Myometrial cell (primary cell): ENCODE measurements at places on chromosomes 11 and 22. TPM values are rescaled to one million over a fixed set of nuclear protein-coding genes. Genes with fewer than 3 reads are reported as not detected.

Gene MPZL2
- total RNA-seq: not detected in 2 replicates

Gene GPHA2
- not detected in 2 replicates for total RNA-seq

Gene TRPM5
- total RNA-seq: not detected in 2 replicates

Gene SHANK3
- total RNA-seq: 0.89 and 1.2 TPM in 2 replicates

Gene TAGLN
- 707 and 823 TPM in 2 replicates for total RNA-seq

Gene RIMBP3B
- not detected in 2 replicates for total RNA-seq

Gene RFPL2
- not detected in 2 replicates for total RNA-seq

Gene CHCHD10
- 1.9 and 2.3 TPM in 2 replicates for total RNA-seq

Gene ACR
- not detected in 2 replicates for total RNA-seq
